ENCODE measurements at places on chromosomes 3 and 15.

DNA sequence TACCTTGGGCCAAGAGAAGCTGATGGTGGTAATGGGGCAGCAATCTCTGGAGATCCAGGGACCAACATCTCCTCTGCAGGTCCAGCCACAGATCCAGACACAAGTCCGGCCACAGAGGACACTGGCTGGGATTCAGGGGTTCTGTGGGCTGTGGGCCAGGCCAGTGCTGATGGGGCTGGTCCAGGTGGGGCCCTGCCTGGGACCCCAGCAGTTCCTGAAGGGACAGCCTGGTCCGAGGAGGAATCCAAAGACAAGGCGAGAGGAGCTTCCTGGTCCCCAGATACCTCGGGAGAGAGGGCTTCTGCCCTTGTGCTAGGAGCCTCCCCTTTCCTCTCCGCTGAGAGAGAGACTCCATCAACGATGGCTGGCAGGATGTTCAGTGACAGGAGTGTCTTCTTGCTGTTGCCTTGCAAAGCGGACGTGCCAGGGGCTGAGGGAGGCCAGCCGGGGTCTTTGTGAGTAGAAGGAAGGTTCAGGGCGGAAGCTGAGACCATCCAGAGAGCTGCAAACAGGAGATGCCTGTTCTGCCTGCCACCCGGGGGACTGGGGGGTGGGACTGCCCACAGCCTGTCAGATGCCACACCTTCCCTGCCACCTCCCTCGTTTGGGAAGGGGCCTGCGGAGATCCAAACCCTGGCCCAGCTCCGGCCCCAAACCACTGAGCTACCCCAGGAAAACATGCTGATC lies 24.5 kb upstream of the GOLGA6C start:
- DNase-seq: no peak

DNA sequence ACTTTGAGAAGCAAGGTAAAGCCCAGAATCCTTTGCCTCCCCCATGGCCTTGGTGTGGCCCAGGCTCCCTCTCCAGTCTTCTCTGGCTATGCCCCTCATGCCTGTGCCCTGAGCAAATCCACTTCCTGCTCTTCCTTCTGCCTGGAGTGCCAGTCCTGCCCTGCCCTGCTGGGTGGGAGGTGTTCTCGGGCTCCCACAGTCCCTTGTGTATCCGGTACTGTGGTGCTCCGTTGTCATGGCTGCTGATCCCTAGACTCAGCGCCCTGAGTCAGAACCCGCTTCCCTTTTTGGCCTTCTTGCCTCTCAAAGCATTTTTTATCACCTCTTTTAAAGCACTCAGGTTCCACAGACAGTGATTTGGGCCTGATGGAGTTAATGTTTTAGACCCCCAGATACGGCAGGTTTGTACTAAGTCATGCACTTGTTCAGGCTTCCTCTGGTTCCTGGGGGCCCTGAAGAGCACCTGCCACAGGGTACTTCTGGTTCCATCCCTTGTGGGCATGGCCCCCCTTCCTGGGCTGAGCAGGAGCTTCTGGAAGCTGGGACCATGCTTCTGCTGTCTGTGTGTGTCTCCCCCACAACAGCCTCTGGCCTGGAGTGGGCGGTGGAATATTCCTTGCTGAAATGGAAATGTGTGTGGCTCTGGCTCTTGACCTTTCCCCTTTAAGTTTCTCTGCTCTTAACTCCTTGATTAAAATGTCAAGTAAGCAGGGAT lies 29.6 kb upstream of the ADAMTS7 start:
- DNase-seq: no peak

DNA sequence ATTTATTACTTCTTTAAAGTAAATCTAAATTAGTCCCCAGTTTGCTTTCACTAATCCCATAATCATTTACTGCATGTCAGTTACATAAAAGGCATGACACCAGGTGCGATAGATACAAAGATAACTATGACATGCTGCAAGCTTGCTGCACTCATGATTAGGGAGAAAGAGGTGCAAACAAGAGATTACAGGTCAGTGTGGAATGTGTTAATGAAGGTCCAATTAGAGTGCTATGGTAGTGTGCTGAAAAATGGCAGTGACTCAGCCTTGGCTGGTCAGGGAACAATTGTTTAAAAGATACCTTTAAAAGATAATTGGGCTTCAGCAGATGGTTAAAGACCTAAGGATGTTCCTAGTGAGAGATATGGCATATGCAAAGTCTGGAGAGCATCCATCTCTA lies 352.6 kb upstream of the TGFBR2 start:
- no peak for DNase-seq

- no peak for DNase-seq
Measured at GRCh38 chr3:89303701-89304100, 196.3 kb downstream of the EPHA3 start.

GRCh38 chr3:140078940-140079339 lies 144.0 kb downstream of the CLSTN2 start:
- no peak for DNase-seq

- no peak for DNase-seq
Measured at GRCh38 chr15:101188637-101189408, 63.0 kb downstream of the CHSY1 start.

- DNase-seq: no peak
Measured at GRCh38 chr3:46400846-46401245, 6.0 kb downstream of the CCR5AS start.

- peak; percentile 66 for DNase-seq
Measured at GRCh38 chr3:58177747-58178527, 32.8 kb downstream of the DNASE1L3 start.

DNA sequence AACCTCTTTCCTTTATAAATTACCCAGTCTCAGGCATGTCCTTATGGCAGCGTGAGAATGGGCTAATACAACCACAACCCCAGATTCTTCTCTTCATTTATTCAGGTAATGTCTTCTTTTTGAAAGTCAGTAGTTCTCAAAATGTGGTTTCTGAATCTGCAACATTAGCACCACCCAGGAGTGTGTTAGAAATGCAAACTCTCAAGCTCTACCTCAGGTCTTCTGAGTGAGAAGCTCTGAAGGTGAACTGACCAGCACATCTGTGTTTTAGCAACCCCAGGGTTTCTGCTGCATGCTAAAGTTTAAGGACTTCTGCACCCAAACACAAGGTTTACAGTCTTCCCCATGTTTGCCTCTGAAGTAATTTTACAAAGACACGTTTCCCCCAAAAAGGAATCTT lies 22.3 kb upstream of the TRIM59 start:
- DNase-seq: no peak

DNA sequence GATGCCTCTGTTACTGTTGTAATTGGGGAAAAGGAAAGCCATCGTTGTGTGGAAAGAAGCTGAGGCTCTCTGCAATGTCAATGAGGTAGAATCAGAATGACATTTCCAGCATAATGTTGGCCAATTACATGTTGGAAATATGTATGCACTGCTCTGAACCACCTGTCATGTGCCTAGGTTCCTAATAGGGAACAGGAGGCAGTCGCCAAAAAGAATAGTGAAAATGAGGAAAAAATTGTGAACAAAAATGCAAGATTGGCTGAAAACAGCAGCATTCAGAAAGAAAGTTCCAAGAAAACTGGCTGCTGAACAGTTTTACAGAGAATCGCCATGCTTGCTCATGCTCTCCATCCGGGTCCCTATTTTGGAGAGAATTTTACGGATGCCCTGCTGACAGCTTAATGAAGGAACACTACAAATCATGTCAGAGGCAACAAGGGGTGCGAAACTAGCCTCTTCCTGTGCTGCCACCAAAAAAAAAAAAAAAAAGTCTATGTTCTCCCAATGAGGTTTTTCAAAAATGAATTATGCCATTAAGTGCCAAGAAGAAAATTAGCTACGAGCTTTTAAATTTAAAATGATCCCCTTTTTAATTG lies 305.9 kb upstream of the ARRDC4 start:
- DNase-seq: no peak

GRCh38 chr3:13536432-13536831 lies 12.5 kb upstream of the FBLN2 start:
- DNase-seq: no peak

GRCh38 chr3:10383850-10384248 lies 62.9 kb upstream of the SEC13 start:
- DNase-seq: no peak

GRCh38 chr15:62722237-62722636 lies 320.3 kb upstream of the TPM1 start:
- DNase-seq: no peak

DNA sequence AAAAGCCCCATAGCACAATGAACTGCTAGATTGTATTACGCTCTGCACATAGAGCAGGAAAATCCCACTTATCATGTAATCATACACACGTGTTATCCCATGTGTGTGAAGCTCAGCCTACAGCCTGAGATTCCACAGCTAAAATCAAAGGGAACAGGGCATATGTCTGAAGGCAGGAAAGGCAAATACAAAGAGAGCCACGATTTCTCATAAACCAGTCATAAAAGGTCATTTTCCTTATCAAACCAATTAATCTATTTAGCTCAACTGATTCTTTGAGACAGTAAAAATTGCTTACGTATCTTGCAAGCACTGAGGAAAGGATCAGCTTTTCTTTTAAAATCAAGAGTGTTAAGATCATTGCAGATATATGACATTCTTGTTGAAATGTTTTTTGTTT lies 199.5 kb upstream of the TBL1XR1 start:
- no peak for DNase-seq

DNA sequence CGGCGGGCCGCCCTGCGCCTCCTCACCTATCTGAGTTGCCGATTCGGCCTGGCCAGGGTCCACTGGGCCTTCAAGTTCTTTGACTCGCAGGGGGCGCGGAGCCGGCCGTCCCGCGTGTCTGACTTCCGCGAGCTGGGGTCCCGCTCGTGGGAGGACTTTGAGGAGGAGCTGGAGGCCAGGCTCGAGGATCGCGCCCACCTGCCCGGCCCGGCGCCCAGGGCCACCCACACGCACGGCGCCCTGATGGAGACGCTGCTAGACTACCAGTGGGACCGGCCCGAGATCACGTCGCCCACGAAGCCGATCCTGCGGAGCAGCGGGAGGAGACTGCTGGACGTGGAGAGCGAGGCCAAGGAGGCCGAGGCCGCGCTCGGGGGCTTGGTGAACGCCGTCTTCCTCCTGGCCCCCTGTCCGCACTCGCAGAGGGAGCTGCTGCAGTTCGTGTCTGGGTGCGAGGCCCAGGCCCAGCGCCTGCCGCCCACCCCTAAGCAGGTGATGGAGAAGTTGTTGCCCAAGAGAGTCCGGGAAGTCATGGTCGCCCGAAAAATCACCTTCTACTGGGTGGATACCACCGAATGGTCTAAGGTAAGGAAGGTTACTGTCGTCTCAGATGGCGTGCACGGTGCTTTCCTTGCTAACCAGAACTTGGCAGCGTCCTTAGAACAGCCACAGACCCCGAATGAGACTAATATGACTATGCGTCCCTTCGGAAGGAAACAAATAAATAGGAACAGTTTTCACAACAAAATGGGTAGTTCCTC lies 567 bp downstream of the TICRR start:
- DNase-seq: no peak

DNA sequence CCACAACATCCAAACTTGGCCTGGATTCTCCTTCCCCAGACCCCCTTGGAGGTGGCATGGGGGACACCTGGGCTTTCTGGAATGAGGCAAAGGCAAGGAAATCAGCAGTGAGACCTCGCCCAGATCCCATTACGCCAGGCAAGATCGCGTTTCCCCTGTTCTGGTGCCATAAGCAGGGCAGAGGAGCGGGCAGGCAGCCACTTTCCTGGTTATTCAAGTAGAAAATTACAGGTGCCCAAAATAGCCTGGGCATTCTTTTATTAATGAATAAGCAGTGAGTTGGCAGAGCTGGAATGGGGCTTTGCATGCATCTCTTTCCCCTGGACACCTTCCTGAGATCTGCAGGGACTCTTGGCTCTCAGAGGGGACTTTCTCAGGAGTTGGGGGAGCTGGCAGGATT lies 31.5 kb upstream of the FAM107A start:
- no peak for DNase-seq

DNA sequence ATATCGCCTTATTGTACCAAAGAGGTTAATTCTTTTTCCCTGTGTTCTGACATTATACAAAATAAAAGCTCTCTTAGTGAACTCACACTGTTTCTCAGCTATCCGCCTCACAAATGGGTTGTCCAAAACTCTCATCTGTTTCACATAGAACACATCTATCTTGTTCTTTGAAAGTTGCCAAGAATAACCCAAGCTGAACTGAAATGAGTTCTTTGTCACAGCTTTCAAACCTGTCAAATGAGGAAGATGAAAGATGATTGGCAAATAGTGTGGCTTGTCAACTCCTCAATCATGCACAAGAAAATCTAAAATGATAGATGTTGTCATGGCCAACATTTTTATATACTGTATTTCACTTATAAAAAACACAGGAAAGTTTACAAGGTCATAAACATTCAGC lies 168.1 kb upstream of the OSTN start:
- DNase-seq: no peak

DNA sequence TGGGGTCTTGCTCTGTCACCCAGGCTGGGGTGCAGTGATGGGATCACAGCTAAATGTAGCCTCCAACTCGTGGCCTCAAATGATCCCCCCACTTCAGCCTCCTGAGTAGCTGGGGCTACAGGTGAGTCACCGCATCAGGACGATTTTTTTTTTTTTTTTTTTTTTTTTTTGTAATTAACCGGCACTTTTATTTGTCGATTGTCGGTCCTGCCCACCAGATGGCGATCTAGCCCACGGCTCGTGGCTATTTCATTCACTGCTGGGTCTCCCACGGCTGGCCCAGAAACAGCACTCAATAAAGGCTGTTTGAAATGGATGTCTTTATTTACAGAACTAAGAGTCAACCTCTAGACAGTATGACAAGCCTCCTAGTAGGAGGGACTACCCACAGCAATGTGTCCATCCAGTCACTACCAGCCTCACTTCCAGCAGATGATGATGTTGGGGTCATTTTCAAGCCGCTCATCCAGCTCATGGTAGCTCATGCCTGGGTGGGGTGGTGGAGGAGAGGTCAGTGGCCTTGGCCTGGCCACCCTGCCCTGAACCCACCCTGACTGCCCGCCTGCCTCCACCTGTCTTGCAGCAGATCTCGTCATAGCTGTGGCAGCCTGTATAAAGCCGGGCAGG lies 1.8 kb upstream of the ZMYND10 start:
- DNase-seq: peak; percentile 43

DNA sequence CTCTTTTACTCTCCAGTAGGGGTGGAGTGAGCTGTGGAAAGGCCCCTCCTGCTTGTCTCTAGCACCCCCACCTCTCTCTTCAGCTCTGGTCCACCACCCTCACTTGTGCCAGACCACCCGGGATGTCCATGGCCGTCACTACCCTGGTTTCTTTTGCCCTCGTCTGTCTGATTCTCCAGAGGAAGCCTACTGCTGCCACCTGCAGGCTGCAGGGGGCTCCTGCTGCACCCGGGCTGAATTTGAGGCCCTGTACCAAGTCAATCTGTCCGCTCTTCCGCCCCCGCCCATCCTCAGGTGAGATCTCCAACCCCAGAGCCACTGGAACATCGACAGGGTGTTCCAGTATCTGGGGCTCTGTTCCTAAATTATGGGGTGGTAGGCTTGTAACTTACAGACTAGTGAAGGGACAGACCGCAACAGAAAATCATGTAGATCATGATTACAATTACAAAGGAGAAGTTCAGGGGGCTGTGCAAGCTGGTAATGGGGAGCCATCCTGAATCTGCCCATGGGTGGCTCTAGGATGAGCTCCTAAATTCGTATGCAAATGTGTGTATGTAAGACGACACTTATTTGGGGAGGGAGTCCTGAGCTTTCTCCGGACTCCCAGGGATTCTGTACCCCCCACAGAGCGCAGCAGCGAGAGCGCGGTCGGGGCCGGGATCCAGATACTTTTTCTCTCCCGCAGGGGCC lies 683 bp upstream of the UNC45A start:
- peak; percentile 89 for DNase-seq
